ENCODE measurements at places on chromosomes 3 and 15.
A peak's percentile ranks its signal among the peaks of the same experiment; 100 is the strongest.

DNA sequence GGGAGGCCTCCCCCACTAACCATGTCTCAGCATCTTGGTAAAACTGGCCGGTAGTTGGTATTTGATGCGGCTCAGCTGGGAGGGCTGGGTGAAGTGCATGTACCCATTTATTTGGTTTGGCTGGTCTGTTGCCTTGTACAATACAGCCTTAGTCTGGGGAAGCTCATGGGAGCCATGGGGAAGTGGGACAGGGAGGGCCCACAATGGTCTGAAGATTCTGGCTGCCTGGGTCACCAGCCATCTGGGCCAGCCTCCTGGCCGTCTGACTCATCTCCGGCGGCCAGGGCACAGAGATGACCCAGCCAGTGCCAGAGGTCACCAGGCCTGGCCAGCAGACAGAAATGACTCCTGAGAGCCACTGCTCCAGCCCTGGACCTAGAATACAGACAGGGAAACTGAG lies 51.6 kb upstream of the SMAD6 start:
- peaks cover 53% of the 10 kb centered on the region for H3K4me1 ChIP-seq
- no peak overlapping the region for H3K27ac ChIP-seq
- DNase-seq = peak; percentile 16
- no peak overlapping the region for H3K4me3 ChIP-seq
- H3K36me3 ChIP-seq = no peaks in the 10 kb centered on the region

GRCh38 chr3:83524901-83525300 lies 1433.9 kb upstream of the CADM2 start:
- H3K4me1 ChIP-seq = no peaks in the 10 kb centered on the region
- H3K27ac ChIP-seq = no peak overlapping the region
- no peaks in the 10 kb centered on the region for H3K27me3 ChIP-seq
- no peaks in the 10 kb centered on the region for H3K36me3 ChIP-seq
- no peak overlapping the region for H3K4me3 ChIP-seq
- no peak for DNase-seq

GRCh38 chr3:102158080-102158740 lies 276.6 kb upstream of the ZPLD1 start:
- no peak overlapping the region for H3K4me3 ChIP-seq
- H3K27ac ChIP-seq = no peak overlapping the region
- no peaks in the 10 kb centered on the region for H3K4me1 ChIP-seq
- H3K27me3 ChIP-seq = no peaks in the 10 kb centered on the region

- H3K36me3 ChIP-seq = peaks cover 2% of the 10 kb centered on the region
- no peak for DNase-seq
- no peak overlapping the region for H3K27ac ChIP-seq
- no peaks in the 10 kb centered on the region for H3K27me3 ChIP-seq
- no peak overlapping the region for H3K4me3 ChIP-seq
- peaks cover 4% of the 10 kb centered on the region for H3K4me1 ChIP-seq
Measured at GRCh38 chr15:36893276-36893675, 207.1 kb downstream of the MEIS2 start.

DNA sequence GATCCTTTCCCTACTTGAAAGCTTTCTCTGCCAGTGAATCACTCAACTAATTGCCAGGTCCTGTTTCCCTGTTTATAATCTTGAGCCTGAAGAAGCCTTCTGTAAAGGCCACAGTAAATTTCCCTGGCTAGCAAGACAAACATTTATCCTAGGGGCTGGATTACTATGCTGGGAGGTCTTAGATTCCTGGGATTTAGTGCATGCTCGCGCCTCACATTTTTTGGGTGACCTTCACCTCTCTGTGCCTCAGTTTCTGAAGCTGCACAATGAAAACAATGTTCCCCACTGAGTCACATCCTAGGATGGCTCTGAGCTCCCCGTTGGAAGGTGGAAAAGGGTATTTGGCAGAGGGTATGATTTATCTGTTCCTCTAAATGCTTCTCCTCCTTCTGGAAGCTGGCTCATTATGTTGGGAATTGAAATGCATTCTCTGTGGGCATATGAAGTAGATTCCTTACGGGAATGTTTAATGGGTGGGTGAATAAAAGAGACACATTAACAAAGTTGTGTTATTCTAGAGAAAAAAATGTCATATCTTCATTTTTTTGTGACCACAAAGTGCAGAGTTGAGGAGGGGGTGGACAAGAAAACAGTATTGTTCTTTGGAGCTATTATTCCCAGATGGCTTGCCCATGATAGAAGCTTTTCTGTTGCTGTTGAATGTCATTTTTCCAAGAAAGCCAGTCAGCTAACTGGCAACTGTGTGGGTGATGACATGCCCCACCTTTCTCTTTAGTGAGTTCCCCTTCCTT lies 32.4 kb downstream of the LSM3 start:
- no peak for DNase-seq
- no peaks in the 10 kb centered on the region for H3K27me3 ChIP-seq
- H3K4me3 ChIP-seq = no peak overlapping the region
- peaks cover 49% of the 10 kb centered on the region for H3K4me1 ChIP-seq

DNA sequence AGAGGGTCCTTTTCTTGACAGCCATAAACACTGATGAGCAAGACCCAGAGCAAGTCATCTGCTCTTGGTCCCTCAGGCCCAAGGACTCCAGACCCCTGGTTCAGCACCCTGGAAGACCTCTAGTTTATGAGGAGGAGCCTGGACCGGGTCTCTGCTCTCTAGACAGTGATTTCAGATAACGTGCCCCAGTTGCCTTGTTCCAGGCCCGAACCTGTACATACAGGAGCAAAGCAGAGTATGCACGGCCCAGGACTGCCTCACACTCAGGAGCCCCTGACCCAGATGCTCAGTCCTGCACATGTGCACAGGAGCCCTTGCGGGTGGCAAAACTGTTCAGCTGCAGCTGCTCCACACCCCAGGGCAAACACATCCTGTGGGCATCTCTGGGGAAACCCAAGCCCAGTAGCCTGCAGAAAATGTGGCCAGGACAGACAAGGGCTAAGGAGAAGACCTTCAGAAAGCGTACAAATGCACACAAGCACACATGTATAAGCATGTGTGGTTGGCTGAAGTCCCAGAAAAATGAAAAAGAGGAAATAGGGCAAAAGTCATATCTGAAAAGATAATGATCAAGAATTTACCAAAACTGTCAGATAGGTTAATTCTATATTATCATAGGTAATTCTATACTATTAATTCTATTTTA lies 59.9 kb upstream of the CORO2B start:
- peaks cover 15% of the 10 kb centered on the region for H3K27me3 ChIP-seq
- no peaks in the 10 kb centered on the region for H3K4me1 ChIP-seq
- no peak overlapping the region for H3K27ac ChIP-seq
- DNase-seq = no peak
- H3K36me3 ChIP-seq = no peaks in the 10 kb centered on the region

DNA sequence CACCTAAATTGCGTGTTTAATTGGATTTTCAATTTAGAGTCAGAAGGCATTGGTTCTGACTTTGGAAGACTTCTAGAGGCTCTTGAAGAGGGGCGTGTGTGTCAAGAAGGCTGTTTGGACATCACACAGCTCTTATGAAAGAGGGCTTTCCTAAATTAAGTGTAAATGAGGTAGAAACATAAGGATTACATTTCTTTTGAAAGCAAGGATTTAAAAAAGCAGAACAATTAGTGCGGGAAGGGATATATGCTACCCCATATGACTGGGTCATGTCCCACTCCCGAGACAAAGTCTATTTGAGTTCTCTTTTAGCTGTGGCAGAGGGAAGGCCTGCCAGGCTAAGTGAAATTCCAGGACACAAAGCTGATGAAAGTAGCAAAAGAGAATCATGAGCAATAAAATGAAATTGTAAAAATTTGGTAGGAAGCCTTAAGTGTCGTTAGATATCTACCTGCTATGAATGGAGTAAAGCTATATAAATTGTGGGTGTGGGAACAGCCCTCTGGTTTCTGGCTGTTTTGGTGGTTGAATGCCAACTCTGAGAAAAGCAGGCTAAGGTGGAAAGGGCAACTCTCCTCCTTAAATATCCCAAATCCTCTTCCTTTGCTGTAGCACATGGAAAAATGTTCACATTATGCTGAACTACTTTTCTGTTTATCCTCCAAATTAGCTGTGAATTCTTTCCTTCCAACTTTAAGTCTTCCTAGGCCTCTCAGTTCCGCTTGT lies 100.6 kb upstream of the TSC22D2 start:
- no peak for DNase-seq
- no peak overlapping the region for H3K27ac ChIP-seq
- no peak overlapping the region for H3K4me3 ChIP-seq
- no peaks in the 10 kb centered on the region for H3K36me3 ChIP-seq

DNA sequence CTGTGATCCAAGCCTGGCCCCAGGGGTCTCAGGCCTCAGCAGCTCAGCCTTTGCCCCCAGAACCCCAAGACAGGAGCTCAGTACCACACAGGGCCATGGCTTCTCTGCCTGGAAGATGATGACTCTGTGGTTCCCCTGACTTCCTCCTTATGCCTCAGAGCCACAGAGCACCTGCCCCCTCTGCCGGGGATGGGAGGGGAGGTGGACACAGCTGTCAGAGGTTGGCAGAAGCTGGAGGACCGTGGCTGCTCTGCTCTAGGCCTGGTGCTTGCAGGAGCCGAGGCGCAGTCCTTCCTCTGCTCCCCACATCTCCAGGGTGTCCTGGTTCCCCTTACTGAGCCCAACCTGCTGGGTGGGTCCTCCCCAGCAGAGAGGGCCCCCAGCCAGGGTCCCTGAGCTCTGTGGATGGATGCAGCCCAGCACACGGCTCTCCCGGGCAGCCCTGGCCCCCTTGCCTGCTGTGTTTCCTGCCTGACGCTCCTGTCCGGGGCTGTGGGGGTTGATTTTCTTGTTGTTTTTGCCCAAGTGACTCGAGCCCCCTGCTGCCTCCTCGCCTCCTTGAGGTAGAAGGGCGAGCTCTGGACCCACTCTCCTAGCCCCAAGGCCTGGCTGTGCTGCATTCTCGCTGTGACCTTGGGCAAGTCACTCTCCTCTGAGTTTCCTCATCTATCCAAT lies 36.6 kb downstream of the PSTPIP1 start:
- DNase-seq = peak; percentile 49
- H3K4me3 ChIP-seq = peak overlapping the region; percentile 74
- H3K36me3 ChIP-seq = no peaks in the 10 kb centered on the region
- peaks cover 47% of the 10 kb centered on the region for H3K4me1 ChIP-seq
- H3K27ac ChIP-seq = peak overlapping the region; percentile 30
- peaks cover 4% of the 10 kb centered on the region for H3K27me3 ChIP-seq

- H3K27ac ChIP-seq = no peak overlapping the region
- no peak overlapping the region for H3K4me3 ChIP-seq
- no peak for DNase-seq
- H3K36me3 ChIP-seq = no peaks in the 10 kb centered on the region
- peaks cover 1% of the 10 kb centered on the region for H3K27me3 ChIP-seq
Measured at GRCh38 chr3:36813305-36813704, 49.0 kb upstream of the DCLK3 start.

GRCh38 chr3:100150473-100150872 lies 36.2 kb upstream of the FILIP1L start:
- DNase-seq = no peak
- H3K4me1 ChIP-seq = no peaks in the 10 kb centered on the region
- H3K27ac ChIP-seq = no peak overlapping the region
- H3K36me3 ChIP-seq = no peaks in the 10 kb centered on the region

DNA sequence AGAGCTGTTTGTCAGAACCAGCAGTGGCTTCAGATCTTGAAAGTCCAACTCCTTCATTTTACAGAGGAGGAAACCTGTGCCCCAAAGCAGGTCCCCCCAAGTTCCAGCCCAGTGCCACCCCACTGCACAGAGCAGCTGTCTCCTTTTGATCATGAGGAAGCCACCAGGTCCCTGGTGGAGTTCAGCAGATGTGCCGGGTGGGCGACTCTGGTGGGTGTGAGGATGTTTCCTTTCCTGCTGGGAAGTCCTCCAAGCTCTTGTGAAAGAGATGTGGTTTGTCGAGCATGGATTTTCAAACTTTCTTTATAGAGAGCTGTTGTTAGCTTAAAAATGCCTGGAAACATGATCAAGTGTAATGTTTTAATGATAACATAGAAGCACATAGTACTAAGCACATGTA lies 52.0 kb downstream of the SMAD3 start:
- H3K4me1 ChIP-seq = peaks cover 75% of the 10 kb centered on the region
- H3K27ac ChIP-seq = no peak overlapping the region
- peaks cover 25% of the 10 kb centered on the region for H3K36me3 ChIP-seq
- no peak overlapping the region for H3K4me3 ChIP-seq

GRCh38 chr3:142149673-142149992 lies 289 bp upstream of the TFDP2 start:
- no peaks in the 10 kb centered on the region for H3K27me3 ChIP-seq
- peaks cover 34% of the 10 kb centered on the region for H3K4me1 ChIP-seq
- H3K27ac ChIP-seq = peak overlapping the region; percentile 97

DNA sequence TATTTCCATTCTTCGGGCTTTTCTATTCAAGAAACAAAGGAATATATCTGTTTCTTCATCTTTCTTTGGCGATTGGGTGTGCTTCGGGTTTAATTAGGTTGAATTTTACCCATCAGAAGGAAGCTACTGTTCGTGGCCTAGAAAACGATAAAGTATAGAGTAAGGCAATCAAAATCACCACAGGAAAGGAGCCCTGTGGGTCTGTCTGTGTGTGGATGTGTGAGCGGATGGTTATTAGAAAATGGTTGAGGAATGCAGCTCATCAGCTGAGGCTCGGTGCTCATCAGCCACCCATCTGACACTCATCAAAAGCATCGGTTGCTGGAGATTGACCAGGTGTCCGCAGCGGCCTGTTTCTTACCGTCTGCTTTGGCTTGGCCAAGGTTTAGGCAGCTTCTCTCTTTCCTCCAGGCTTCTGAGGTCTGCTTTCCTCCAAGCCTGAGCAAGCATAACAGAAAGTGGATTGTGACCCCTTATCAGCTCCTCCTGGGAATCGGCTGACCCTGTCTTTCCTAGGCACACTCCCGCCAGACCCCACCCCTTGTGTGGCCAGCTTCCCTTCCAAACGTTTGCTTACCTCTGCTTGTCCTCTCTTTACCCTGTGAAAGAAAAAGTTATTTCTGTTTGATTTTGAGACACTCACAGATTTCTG lies 17.6 kb upstream of the ISLR start:
- no peak for DNase-seq
- H3K27me3 ChIP-seq = peaks cover 5% of the 10 kb centered on the region
- no peaks in the 10 kb centered on the region for H3K36me3 ChIP-seq

DNA sequence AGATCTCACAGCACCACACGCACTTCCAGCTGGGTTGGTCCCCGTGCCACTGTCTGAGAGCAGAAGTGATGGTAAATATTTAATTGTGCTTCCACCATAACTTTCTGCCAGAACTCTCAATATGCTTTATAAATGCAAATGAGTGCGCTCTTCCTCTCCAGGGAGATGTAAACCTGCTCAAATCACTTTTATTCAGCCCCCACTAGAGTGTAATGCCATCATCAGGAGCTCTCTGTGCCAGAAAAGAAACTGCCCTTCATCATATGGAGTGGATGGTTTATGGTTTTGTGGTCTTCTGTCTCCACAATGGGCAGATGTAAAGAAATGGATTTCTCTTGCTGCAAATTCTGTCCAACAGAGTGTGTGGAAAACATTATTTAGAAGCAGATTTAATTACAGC lies 127.0 kb downstream of the EPHB1 start:
- no peak overlapping the region for H3K27ac ChIP-seq
- no peaks in the 10 kb centered on the region for H3K4me1 ChIP-seq
- no peak overlapping the region for H3K4me3 ChIP-seq
- H3K36me3 ChIP-seq = no peaks in the 10 kb centered on the region
- no peaks in the 10 kb centered on the region for H3K27me3 ChIP-seq

Measured in HepG2 (cell line).